Activated B cell treated with CpG ODN at 0.5 μM for 24 hours (primary cell): ENCODE measurements at places on chromosomes 11 and 22.
A peak's percentile ranks its signal among the peaks of the same experiment; 100 is the strongest.

DNA sequence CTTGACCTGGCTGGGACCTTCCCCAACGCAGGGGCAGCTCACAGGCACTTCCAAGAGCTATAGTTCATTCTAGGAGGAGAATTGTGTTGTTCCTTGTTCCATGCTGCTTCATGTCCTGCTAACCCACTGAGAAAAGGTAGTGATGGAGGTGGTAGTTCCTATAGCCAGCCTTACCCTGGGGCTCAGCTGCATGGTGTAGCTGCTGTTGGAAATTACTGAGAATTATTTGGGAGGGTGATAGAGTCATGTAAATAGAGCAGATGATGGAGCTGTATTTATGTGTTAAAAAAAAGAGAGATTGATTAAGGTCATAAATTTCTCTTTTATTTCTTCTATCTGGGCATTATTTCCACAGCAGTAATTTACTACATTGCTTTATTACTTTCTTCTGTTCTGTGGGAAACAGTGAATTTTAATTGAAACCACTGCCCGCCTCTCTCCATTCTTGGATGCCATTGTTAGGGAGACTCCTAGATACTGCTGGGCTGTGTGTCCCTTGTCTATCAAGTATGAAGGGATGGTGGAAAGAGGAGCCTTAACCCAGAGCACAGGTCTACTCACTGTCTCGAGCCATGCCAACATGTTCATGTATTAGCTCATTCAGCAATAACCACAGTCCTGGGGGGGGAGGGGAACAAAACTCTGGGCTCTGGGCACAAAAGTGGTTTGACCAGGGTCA, 309.2 kb downstream of the FAT3 start:
- no peak for DNase-seq

DNA sequence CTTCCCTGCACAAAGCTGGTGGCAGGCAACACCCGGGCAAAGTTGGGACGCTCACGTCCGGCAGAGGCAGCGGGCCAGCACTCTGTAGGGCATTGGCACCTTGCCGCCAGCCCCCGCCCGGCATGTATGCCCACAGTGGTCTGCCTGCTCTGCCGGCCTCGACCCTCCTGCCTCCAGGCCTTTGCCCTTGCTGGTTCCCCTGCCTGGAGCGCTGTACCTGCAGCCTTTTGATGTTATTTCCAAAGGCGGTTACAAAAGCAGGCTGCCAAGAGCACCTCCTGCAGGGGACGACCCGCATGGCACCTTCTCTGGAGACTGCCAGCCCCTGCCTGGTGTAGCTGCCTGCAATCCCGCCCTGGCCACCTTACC, 56.5 kb upstream of the SHISAL1 start:
- no peak for DNase-seq

DNA sequence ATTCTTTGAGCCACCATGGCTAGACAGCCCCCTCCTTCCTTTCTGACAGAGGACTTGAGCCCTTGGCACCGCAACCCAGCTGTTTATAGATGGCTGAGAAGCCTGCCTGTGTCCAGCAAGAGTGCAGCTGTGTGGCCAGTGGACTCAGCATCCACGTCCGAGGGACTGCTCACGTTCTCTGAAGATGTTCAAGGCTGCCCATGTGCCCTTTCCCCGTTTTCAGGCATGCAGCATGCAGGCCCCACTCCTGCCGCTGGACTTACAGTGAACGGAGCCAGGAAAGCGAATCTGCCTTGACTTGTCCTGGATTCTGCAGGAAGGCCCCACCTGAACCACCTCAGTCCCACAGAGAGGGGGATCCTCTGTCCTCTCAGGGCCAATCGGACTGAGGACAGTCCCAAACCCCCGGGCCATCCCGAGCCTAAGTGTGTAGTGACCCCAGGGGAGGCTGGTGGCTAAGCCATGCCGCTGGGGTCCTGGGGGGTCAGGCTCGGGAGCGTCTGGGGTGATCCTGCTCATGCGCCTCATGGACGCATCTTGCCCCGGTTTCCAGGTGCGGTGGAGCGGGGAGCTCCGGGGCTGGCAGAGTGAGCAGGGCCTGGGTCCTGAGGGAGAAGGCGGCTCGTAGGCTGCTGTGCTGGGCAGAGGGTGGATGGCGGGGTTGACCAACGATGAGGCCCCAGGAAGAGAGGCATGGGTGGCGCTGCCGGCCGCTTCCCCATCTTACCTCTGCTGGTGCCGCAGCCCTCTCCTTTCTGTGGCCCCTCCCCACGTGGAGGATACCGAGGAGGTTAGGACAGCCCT, 170.7 kb downstream of the CTTN start:
- DNase-seq = no peak

DNA sequence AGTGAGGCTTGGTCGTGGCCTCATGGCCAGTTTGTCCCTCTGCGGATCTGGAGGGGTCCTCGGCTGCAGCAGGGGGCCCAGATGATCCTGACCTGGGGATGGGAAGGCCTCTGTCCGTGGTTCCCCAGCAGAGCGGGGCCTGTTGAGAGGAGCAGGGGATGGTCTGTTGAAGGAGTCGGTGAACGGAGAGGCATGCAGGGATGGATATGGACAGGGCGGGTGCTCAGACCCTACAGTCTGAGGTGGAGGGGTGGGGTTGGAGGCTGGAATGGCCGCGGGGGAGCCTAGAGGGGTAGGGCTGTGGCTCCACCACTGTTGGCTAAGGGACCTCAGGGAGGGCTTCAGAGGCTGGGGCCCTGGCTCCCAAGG, 33.8 kb downstream of the RTN4R start:
- DNase-seq = no peak

- DNase-seq = no peak
Measured at GRCh38 chr11:123233280-123233974, 38.4 kb upstream of the CLMP start.

DNA sequence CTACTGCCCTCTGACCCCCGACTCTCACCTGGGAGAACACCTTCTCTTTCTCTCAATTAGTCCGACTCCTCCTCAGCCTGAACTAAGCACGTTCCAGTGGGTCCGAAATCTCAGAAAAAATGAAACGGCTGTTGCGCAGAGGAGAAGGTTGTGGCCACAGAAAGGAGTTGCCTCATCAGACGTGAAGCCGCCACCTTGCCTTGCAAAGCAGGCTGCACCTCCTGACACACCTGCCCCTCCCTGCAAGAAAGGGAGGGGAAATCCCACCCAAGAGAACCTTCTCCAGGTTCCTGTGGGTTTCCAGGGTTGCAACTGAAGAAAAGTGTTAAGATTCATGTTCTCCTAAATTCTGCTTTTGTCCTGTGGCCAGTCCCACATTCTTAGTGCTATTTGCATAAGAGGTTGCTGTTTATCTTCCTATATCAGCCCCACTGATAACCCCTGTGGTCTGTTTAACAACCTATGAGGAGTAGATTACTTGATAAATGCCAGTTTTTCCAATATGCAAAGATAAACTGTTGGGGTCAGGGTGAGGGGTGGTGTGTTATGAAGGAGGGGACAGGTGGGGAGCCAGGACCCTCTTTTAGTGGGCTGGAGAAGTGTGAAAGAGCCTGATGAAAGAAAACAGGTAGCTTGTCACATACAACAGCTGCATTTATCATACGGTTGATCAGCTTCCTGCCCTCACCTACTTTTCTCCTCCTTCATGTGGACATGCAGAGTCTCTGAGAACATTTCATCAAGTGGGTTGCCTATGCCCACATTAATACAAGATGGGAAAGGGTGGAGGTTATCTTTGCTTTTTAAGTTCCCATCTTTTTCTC, 18.2 kb downstream of the ZBTB16 start:
- no peak for DNase-seq

GRCh38 chr11:94885133-94885532, 88.2 kb downstream of the CWC15 start:
- DNase-seq = no peak

GRCh38 chr11:112248201-112248600, 12.5 kb downstream of the PLET1 start:
- no peak for DNase-seq

- no peak for DNase-seq
Measured at GRCh38 chr22:38925571-38926041, 31.8 kb upstream of the APOBEC3A start.

- peak; percentile 67 for DNase-seq
Measured at GRCh38 chr11:119741369-119742262, 12.6 kb upstream of the NECTIN1 start.

- DNase-seq = no peak
Measured at GRCh38 chr11:75441804-75442132, 8.8 kb upstream of the KLHL35 start.

- no peak for DNase-seq
Measured at GRCh38 chr11:129709801-129710398, 105.7 kb upstream of the TMEM45B start.
